ENCODE measurements at places on chromosomes 4 and X.

GRCh38 chr4:74537459-74537858 lies 92.5 kb downstream of the AREG start:
- DNase-seq = no peak

- DNase-seq = no peak
Measured at GRCh38 chrX:84340968-84341367, 153.0 kb upstream of the RPS6KA6 start.

DNA sequence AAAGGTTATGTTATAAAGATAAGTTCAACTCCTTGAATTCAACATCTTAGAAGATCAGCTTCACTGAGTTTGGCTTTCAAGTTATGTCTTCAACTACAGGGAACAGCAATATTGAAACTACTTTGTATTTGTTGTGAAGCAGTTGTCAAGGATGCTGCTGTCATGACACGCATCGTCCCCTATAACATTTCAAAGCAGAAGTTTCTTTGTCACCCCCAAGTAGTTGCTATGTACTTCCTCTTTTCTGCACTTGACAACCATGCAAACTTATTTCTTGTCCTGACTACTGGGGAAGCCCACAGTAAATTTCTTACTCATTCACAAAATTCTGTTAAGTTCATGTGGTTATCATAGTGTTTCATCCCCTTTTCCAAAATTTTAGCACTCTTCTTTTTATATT lies 14.3 kb downstream of the ANTXR2 start:
- DNase-seq = no peak

DNA sequence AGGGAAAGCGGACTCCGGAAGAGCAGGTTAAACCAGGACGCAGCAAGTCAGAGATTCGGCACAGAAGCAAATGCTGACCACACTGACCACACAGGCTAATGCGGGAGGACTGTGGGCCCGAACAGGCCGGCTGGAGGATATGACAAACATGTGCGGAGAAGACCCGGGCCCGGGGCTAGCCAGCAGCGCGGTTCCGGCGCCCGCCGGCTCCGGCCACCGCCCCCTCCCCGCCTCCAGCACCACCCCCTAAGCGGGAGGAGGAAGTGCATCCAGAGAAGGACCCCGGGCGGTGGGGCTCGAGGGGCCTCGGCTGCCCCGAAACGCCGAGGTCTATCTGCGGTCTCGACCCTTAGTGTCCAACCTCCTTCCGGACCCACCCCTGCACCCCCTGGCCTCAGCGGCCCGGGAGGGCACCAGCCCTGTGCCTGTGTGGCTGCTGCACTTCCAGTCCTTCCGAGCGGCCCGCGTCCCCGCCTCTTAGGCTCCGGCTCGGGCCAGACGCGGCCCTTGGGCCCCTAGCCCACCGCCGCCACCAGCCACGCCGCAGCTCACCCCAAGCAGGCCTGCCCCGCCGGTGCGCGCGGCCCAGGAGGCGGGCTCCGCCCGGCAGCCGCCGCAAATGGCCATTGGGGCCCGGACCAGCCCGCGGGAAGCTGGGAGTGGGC lies 2.1 kb downstream of the ELOVL6 start:
- DNase-seq = peak; percentile 80

- DNase-seq = no peak
Measured at GRCh38 chr4:165203541-165204461, 3.6 kb upstream of the KLHL2 start.
